ENCODE measurements at places on chromosomes 1 and 21.

DNA sequence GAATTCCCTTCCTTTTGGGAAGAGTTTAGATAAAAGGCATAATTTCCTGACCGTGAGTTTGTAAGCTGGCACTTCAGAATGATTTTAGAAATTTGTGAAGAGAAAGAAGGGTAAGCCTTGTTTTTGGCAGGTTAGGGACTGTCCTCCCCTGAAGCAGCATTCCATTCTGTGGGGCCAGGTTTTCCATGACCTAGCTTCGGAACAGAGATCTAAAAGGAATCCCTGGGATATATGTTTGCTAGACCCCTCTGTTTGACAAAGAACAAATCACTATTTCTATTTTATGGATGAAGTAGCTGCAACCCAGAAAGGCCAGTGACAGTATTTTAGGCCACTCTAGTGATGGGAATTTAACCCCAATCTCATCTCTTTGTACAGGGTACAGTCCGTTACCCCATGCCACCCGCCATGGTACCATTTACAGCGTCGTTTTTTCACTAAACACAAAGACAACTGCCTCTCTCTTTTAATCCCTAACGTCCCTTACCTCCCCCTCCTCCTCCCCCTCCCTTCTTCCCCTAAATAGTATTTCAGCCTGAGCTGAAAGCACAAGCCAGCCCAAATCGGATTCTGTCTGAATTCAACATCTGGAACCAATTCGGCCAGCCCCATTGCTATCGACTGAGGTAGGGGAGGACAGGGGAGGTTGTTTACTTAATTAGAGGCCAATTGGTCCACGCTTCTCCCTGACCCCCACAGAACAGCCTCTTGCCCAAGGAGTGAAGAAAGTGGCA lies 23.4 kb upstream of the IKBKE start:
- DNase-seq = peak; percentile 32

DNA sequence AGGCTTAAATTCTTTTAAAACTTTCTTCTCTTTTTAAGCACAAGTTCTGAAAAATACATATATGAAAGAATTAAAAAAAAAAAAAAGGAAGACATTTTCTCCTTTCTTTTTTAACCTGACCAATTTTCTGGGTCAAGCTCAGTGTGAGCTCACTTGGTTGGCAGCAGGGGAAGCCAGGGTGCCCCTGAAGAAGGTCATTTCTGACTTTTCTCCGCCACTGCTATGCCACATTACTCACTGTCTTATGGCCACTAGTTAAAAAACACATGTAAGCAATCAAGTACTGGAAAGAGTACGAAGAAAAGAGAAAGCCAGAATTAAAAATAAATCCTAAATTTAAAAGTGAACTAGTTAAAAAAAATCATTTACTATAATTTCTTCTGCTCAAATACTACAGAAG lies 275.0 kb downstream of the NEGR1 start:
- no peak for DNase-seq

- DNase-seq = no peak
Observed at GRCh38 chr1:22236166-22236565, 93.3 kb upstream of the WNT4 start.

DNA sequence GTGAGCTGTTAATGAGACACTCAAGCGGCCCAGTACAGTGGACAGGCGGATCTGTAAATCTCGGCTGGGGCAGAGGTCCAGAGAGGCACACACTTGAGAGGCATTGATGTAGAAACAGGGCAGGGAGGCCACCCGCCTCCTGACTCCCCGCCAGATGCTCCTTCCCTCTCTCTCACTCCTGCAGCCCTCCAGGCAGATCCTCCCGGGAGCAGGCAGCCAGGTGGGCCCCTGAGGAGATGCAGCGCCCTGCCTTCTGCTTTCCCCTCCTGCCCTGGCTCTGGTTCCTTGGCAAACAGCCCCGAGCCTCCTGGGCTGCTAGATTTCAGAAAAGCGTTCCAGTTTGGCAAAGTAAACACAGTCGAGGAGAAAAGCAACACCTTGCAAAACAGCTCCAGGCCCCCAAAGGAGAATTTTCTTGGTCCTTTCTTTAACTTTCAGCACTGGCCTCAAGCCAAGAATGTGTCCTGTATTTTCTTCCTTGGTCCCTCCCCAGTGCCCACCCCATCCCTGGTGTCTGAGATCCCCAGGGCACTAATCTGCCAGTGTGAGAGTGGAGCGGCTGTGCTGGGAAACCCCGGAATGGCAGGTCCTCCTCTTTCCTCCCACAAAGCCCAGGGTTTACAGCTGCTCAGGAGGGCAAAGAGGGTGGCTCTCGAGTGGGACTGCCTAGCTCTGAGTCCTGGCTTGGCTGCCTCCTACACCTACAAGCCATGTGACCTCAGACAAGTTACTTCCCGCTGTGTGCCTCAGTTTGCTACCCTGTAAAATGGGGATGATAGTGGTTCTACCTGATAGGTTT lies 29.4 kb upstream of the IFNLR1 start:
- peak; percentile 9 for DNase-seq

GRCh38 chr1:160748181-160748877 lies 9.3 kb downstream of the SLAMF7 start:
- no peak for DNase-seq

All from adipocyte (in vitro differentiated cells).